ENCODE measurements at places on chromosomes 7 and 10.

DNA sequence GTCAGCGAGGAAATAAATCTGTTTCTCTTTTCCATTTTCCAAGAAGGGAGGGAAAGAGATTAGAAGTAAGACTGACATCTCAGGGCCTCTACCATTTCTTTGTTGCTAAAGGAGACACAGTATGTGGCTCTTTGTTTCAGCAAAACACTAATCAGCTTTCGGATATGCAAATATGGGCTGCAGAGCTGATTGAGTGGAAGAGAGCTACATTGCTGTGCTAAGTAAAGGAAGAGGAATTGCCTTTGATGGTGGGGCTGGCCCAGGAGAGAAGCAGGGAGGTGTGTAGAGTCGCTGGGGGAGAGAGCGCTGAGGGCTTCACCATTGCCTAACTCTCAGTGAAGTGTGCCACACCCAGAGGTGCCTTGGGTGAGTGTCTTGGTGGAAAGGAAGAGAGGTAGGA, 284.8 kb downstream of the SDK1 start:
- no peak for DNase-seq

DNA sequence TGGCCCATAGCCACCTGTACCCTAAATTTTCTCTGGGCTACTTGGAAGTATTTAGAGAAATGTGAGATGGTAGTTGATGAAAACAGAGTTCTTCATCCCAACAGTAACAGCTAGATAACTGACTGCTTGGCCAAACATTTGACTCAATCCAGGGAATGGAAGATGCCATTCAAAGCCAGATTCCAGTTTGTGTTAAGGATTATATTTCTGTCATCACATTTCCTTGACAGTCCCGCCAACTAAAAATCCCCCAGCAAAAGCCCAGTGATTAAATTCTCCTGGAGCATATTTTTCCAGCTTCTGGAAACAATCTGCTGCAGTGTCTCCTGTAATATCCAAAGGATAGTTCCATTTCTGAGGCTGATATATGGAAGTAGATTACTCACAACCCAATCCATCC, 45.4 kb upstream of the PTN start:
- no peak for DNase-seq

DNA sequence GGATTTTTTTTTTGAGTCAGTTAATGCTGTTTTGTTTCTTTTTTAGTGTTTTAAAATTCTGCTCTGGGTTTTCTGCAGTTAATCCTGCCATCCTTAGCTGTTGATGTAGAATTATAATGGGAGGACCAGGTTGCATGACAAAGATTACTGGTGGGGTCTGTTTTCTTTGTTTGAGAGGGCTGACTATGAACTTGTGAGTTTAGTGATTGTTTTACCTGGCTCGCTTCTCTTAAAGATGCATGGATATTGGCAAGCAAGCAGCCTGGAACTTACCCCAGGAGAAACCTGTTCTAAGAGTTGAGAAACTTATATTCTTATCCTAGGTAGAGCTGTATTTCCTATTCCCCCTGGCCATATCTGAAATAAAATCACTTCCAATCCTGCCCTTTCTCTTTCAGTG, 727.8 kb downstream of the GRM8 start:
- no peak for DNase-seq

DNA sequence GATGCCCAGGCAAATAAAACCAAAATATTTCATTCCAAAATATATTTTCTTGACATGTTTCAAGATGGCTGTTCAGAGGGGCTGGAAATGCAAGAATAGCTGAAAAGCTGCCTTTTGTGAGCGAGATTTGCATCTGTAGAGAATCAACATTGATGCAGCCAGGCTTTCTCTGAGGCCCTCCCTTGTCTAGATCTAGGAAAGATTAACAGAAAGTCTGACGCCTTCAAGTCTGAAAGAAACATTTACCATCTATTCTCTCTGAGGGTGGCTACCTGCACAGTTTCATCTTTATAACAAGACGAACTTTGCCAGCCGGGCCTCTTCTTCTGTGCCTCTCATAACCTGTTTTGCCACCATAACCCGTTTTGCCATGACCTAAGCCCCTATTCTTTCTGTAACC, 170.2 kb downstream of the AKR1D1 start:
- DNase-seq: no peak

DNA sequence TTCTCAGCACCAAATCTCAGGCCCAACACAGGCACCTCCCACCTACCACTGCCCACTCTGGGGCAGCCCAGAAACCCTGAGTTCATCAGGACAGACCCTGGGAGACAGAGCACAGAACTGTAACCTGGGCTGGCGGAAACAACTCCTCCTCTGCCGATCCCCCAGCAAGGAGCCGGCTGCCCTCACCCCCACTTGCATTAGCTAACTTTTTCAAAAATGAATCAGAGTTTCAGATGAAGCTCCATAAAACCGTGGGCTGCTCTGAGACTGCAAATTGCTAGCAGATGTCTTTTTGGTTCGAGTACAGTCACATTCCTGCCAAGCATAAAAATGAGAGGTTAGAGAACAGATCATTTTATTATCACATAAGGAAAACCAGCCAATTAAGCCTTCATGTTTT, 93.4 kb upstream of the PARD3 start:
- no peak for DNase-seq

GRCh38 chr10:70967591-70968587, 79.5 kb upstream of the PCBD1 start:
- no peak for DNase-seq

- no peak for DNase-seq
These were observed 57.3 kb upstream of the DPYSL4 start for GRCh38 chr10:132129431-132129830.

DNA sequence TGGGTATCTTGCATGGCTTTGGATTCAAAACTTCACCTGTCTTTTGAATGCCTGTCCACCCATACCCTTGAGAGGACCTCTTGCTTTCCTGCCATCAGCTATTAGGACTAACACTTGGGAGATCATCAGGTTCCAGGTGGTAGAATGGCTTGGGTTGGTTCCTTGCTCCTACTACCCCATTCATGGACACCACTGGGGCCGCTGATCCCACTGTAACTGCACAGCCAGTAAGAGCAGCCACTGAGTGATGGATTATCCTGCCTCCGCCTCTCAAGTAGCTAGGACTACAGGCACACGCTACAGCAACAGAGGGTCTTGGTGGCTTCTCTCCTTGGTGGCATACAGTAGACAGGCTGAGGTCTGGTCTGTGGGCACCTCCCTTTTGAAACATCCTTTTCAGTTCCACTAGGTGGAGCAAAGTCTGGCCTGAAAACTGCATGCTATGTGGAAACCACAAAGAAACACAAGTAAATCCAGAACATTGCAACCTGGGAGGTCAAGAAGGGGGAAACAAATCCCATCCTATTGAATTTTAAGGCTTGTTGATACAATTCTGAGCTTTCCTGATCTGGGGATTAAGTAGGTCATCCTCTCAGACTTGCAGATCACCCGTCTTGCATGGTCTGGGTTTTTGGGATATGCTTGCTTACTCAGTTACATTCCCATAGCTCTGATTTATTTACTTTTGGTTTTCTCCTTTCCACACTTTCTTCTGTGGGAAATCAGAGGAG, 9.4 kb downstream of the WBP1L start:
- DNase-seq: no peak

- DNase-seq: no peak
These were observed 5.0 kb downstream of the ZYX start for GRCh38 chr7:143385891-143386781.

DNA sequence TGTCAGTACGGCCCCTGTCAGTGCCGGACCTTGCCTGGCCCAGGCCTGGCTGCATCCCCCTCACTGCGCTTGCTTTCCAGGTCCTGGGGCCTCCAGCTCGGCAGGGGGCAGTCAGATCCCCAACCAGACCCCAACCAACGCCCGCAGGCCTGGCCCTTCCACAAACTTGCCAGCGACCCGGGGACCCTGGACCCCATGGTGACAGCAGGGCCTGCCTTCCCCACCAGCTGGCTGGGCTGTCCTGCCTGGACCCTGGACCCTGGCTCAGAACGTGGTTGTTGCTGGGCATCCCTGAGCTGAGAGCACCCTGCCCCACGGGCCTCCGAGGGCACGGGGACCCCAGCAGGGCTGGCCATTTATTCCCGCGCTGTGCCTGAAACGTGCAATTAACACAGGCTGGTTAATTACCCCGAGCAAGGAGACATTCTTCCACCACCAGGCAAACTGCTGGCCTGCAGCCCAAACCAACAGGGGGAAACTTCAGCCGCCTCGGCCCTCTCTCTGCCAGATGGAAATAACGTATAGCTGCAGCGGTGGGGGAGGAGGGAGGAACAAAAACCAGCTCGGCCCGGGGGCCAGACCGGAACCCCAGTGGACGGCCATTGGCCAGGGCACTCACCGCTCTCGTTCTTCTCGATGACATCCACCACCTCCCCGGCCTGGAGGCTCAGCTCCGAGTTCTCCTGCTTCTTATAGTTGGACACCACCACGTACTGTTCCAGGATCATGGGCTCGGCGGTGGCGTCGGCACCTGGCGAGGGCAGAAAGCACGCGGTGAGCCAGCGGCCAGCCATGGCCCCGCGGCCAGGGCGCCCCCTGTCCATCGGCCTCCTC, 167.1 kb downstream of the NEURL1 start:
- no peak for DNase-seq

DNA sequence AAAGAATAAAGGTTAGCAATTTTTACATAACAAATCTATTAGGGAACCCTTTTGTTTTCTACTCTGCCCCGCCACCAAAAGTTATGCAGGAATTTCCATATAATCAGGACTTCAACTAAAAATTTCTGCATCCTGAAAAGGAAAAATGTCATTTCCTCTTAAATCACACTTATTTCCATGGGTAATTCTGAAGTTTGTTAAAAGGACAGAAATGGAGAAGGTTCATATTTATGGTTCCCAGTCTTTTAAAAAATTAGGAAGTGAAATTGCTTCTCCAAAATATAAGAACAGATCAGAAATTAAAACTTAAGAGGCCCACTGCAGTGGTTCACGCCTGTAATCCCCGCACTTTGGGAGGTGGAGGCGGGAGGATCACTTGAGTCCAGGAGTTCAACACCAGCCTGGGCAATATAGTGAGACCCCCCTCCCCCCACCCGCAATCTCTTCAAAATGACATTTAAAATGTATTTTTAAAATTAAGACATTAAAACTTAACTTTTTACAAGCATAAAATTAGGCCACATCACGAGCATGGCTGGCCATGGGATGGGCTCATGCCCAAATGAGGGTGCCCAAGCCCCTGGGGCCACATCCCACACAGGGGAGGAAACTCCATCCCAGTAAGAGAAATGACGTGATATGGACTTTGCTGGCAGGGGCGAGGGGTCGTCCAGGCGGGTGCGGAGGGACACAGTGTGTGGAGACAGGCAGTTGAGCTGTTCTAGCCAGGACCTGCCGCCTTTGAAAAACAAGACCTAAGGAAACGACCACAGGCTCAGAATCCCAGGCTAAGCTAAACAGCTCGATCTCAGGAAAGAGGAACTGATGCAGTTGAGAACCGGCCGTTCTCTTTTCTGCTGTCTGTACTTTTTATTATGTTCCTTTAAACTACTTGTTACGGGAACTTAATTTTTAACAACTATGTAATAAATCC, 51.3 kb upstream of the NFE2L3 start:
- no peak for DNase-seq

Measured in NCI-H774 (cell line).